NCI-H2029 treated with DMSO at 0.1 percent for 48 hours (cell line): ENCODE measurements at places on chromosomes 12 and 14.

GRCh38 chr14:75829316-75829715, 152.5 kb downstream of the TGFB3 start:
- no peak for DNase-seq

- peak; percentile 69 for DNase-seq
Measured at GRCh38 chr14:34676516-34677211, 37.7 kb downstream of the CFL2 start.

GRCh38 chr14:44820230-44820964, 141.3 kb downstream of the KLHL28 start:
- no peak for DNase-seq

DNA sequence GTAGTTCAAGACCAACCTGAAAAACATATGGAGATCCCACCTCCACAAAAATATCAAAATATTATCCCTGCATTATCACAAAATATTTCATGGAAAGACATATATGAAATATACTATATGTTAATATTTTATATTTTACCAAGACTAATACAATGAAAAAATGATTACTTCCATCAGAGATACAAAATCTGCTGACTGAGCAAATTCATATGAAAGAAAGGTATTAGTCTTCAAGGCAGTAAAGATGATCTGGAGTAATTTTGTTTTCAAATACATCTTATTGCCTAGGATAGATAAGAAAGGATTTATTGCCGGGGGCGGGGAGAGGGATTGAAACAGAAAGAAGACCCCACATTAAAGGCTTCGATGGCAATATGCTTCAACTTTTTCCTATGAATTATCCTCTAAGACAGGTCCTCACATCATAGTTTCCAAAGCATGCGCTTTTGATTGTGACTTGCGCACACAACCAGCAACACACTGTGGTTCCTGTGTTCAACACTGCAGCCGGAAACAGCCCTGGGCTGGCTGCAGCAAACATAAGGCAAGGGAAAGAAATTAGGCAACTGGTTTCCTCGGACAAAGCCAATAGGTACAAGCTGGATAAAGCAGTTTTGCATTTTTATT, 83.2 kb downstream of the SPPL3 start:
- DNase-seq, result no peak

DNA sequence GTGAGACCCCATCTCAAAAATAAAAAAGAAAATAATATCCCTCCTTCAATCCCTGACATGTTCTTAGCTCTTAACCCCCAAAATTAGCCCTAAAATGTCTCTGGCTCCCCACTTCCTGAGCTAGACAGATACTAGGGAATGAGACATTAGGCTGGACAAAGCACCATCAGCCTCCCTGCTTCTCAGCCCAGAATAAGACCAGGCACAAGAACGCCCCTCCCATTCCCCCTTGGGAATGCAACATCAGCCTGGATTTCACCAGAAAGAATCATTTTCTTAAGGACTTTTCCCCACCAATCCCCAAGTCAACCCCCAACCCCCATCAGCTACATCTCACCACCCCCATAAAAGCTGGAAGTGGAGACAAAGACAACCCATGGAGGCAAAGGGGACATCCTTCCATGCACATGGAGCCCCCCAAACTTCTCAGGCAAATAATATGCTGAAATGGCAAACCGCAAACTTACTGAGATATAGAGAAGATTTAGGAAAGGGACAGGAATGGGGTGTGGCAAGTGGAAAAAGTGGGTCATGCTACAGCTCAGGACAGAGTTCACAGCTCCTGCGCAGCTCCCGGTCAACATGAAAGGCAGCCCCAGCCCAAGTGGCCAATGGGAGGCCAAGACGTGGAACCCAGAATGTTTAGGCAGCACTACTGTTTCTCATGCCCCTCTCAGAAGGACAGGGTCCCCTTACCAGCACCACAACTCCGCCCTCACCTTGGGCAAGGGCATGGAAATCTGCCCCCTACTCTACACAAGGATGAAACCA, 2.7 kb downstream of the CHD4 start:
- no peak for DNase-seq

- DNase-seq, result no peak
Measured at GRCh38 chr14:99899578-99900178, 106.5 kb downstream of the EML1 start.

- DNase-seq, result no peak
Measured at GRCh38 chr12:54355104-54355815, 9.0 kb downstream of the GPR84 start.

DNA sequence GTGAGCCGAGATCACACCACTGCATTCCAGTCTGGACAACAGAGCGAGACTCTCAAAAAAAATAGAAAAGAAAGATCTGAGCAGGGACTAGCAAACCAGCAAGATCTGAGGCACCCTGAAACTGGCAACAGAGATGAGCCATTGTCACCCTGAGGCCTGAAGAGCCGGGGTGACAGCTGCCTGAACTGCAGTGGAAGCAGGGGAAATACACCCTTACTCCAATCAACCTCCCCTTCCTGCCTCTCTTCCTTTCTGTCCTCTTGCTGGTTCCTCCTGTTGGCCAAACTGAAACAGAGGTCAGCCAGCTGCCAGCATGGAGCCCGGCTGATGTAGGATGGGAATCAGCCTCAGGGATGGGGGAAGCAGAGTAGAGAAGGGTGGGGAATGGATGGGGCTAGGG, 192.0 kb downstream of the CHST11 start:
- no peak for DNase-seq

GRCh38 chr14:91332171-91332985, 85.2 kb downstream of the CCDC88C start:
- DNase-seq, result no peak

- no peak for DNase-seq
Measured at GRCh38 chr14:26765301-26765700, 167.5 kb upstream of the NOVA1 start.

- DNase-seq, result no peak
Measured at GRCh38 chr14:101217616-101218371, 314.3 kb upstream of the RTL1 start.
